ENCODE measurements at places on chromosomes 2 and 18.
A peak's percentile ranks its signal among the peaks of the same experiment; 100 is the strongest.

GRCh38 chr18:25592804-25593360 lies 240.9 kb upstream of the ZNF521 start:
- no peak for DNase-seq

DNA sequence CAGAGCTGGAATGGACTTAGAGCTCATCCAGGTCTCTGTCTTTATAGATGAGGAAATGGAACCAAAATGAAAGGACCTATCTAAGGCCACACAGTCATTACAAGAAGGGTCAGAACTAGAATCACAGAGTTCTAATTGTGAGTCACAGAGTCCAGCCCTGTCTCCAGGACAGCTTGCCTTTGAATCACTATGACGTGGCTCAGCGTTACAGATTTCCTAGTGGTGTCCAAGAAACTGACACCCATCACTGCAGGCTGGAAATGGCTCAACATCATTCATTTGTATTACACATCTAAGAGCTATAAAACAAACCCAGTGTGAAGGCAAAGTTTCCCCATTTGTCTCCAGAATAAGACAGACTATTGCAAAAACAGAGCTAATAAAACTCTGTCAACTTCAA lies 164.3 kb upstream of the SIX2 start:
- no peak for DNase-seq

DNA sequence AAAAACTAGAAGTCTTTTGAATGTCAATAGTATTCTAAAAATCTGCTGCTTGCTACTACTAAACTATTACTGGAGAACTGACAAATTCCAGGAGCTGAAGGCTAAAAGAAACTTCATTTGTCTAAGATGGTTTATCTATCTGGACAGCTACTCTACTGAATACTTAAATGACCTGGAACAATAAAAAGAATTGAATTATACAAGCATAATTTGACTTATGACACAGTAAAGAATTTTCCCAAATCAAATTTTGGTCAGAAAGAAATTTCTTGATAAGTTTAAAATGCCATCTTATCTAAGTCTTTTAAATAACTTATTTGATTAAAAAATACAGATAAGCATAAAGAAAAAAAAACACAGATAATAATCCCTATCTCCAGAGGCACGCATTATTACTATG lies 80.2 kb upstream of the ITGA4 start:
- DNase-seq: no peak

DNA sequence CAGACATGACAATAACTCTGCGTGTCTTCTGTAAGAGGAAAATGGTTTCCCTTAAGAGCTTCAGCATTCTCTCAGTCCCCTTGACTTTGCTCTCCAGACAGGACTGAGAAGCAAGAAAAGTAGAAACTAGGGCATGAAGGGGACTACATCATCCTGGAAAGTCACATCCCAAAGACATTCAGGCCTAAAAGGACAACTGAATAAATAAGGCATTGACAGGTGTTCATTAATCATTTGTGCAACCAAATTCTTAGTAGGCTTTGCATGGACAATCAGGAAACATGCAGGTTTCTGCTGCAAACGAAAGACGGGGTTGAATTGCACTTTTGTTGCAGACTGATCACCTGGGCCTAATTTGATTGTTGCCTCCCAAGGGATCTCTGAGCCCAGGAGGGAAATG lies 1.2 kb upstream of the SGPP2 start:
- no peak for DNase-seq

DNA sequence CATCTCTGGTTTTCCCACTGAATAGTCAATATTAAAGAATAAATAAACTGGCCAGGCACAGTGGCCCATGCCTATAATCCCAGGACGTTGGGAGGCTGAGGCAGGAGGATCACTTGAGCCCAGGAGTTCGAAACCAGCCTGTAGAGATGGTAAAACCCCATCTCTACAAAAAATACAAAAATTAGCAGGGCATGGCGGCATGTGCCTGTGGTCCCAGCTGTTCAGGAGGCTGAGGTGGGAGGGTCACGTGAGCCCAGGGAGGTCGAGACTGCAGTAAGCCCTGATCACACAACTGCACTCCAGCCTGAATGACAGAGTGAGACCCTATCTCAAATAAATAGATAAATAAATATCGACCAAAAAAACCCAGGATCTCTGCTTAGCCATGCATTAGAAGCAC lies 50.2 kb upstream of the BIN1 start:
- DNase-seq: no peak

DNA sequence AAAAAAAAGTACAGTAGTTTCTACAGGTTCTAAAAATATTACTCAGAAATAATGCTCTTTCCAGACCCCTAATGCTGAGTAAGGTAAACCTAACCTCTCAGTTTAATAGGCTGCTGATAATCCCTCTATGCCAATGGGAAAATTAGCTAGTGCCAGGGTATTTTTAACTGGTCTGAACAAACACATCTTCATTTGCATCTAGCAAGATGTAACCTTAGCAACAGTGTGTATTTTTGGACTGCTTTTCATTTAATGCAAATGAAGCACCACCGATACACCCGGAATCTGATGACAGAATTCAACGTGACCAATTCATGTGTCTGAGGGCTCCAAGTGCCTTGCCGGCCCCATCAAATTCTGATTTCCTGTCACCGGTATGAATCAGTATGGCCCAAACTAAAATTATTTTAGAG lies 47.4 kb upstream of the CYRIA start:
- no peak for DNase-seq

DNA sequence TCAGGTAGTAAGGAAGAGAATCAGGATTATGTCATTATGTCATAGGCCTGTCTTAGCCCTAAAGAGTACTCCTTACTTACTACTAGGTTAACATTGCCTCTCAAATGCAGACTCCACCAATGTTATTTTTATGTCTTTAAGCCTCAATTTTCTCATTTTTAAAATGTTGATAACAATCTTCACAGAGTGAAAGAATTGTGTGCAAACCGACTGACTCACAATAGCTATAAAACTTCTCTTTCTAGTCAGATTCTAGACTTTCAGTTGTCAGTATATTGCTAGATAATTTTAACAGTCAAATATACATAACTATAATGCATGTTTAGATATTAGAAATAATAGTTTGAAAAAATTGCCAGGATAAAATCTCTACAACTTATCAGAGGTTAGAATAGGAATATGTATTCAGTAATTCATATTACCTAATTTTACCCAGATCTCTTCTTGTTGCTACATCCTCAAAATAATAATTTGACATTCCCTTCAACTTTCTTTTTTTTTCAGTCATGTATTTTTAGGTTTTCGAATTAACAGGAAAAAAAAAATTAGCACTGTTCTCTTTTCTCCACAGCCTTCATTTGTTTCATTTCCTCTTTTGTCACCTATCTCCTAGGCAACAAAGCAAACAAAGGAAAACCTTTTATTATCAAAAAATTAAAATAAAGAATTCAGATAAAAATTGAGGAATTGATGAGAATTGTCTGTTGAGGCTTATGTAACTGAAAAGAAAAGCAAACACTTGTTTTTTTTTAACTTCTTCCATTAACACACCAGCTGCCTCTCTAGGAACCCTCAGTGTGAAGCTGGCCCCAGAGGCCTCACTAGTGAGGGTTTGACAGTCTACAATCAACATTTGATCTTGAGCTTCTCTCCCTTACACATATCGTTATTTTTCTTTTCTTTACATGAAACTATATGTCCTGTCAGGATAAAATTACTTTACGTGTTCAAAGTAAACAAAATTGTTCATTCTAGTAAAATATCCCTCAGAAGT lies 279.0 kb downstream of the CALCRL start:
- no peak for DNase-seq

- DNase-seq: no peak
These were observed 71.1 kb downstream of the ANKRD44 start for GRCh38 chr2:197239434-197239833.

GRCh38 chr2:160576054-160576499 lies 82.5 kb upstream of the RBMS1 start:
- DNase-seq: no peak

DNA sequence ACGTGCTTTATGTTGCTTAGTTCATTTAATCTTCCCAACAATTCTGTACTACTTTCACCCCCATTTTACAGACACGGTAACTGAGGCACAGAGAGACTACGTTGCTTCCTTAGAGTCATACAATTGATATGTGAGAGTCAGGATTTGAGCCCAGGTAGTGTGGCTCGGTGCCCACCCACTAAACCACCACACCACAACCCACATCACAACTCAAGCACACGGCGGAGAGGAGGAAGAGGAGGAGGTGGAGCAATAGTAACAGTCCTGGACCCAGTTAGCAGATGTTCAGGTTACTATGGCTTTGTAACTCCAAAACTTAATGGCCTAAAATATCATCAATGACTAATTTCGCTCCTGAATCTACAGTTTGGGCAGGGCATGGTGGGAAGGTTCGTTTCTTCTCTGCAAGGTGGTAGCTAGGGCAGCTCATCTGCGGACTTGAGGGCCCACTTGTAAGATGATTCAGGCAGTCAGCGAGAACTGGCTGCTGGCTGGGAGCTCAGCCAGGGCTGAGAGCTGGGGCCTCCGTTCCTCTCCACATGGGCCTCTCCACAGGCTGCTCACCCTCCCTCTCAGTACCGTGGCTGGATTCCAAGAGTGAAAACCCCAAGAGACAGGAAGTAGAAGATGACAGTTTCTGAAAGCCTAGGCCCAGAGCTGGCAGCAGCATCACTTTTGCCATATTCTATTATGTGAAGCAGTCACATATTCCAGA lies 167.1 kb downstream of the ZFP36L2 start:
- DNase-seq: peak; percentile 12

GRCh38 chr2:177983183-177983788 lies 89.3 kb downstream of the PDE11A start:
- DNase-seq: no peak

DNA sequence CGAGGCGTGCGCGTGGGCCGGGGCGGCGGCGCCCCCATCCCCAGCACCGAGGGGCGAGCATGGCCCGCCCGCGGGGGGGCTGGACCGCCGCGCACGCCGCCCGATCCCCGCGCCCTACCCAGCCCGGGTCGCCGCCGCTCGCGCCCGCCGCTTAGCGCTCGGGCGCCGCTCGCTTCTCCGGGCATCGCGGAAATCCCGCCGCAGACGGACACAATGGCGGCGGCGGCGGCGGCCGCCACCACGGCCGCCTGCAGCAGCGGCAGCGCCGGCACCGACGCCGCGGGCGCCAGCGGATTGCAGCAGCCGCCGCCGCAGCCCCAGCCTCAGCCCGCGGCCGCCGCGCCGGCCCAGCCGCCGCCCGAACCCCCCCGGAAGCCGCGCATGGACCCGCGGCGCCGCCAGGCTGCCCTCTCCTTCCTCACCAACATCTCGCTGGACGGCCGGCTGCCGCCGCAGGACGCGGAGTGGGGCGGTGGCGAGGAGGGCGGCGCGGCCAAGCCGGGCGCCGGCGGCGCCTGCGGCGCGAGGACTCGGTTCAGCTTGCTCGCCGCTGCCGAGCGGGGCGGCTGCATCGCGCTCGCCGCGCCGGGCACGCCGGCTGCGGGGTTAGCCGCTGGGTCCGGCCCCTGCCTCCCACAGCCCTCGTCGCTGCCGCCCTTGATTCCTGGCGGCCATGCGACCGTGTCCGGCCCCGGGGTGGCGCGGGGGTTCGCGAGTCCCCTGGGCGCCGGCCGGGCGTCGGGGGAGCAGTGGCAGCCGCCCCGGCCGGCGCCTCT lies 453 bp downstream of the CABLES1 start:
- no peak for DNase-seq

DNA sequence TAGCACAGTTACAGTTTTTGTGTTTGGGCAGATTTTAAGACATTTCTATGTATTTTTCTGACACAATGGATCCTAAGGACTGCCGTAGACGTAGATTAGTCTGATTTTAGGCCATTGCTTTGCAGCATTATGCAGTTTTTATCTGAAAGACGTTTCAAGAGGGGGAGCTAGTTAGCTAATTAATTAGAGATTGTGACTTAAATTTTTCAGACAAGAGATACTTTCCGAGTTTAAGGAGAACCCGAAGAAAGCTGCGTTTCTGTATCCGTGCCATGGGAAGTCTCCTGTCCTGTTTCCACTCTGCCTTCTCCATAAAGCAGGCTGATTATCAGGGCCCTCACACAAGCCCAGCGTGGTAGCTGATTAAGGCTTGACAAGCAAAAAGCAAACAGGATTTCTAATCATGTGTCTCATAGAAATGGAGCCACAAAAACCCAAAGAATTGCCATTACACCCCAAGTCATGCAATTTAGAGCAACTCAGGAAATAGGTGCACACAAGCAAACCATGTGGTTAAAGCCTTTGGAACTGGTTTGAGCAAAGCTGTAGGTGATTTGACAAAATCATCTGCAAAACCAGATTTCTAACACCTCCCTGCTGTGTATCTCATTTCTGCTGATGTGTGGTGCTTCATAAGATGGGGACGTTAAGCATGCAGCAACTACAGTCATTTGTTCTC lies 808.1 kb downstream of the RNF144A start:
- no peak for DNase-seq

DNA sequence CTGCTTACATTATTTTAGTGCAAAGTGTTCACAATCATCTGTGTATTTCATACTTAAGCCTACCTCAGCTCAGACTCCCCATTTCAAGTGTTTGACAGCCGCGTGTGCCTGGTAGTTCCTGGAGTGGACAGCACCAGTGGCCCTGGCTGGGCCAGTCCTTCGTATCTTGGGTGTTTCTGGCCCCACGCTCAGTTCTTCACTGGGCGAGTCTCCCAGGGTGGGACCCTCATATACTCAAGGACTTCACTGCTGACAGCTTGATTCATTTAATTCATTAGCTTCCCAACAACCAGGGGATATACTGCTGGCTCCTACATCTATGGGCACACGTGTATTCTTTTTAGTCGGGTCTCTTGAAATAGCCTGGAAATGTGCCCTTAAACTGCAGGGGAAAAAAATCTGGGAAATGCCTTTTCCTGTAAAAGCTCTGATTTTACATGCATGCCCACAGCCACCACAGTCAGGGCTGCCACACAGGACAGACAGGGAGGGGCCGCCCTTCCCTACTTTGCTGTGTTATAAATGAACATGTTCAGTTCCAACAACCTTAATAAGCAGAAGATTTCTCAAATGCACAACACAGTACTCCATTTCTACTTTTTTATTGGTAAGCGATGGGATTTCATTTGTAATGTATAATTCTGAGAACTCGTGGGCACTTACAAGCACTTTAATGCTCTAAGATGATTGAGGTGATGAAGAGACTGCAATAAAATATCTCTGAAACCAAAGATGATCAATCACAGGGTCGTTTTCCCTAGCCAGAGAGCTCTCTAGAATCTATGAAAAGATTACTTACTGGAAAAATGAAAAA lies 205.5 kb upstream of the REV1 start:
- DNase-seq: no peak

- no peak for DNase-seq
These were observed 27.1 kb downstream of the HDLBP start for GRCh38 chr2:241288324-241288888.
